ENCODE measurements at places on chromosomes 12 and 14. TPM values are rescaled to one million over a fixed set of nuclear protein-coding genes. Genes with fewer than 3 reads are reported as not detected.

- no peaks in the 10 kb centered on the region for H3K36me3 ChIP-seq
- no peak overlapping the region for H3K27ac ChIP-seq
- no peaks in the 10 kb centered on the region for H3K4me1 ChIP-seq
- H3K27me3 ChIP-seq: no peaks in the 10 kb centered on the region
- DNase-seq: no peak
Measured at GRCh38 chr12:96437171-96437445, 36.9 kb upstream of the CDK17 start.

- no peak overlapping the region for H3K4me3 ChIP-seq
- H3K4me1 ChIP-seq: peaks cover 3% of the 10 kb centered on the region
- H3K27ac ChIP-seq: no peak overlapping the region
- DNase-seq: no peak
Measured at GRCh38 chr12:837548-837947, 85.2 kb downstream of the WNK1 start.

HIGD1C gene
- not detected for total RNA-seq

DNA sequence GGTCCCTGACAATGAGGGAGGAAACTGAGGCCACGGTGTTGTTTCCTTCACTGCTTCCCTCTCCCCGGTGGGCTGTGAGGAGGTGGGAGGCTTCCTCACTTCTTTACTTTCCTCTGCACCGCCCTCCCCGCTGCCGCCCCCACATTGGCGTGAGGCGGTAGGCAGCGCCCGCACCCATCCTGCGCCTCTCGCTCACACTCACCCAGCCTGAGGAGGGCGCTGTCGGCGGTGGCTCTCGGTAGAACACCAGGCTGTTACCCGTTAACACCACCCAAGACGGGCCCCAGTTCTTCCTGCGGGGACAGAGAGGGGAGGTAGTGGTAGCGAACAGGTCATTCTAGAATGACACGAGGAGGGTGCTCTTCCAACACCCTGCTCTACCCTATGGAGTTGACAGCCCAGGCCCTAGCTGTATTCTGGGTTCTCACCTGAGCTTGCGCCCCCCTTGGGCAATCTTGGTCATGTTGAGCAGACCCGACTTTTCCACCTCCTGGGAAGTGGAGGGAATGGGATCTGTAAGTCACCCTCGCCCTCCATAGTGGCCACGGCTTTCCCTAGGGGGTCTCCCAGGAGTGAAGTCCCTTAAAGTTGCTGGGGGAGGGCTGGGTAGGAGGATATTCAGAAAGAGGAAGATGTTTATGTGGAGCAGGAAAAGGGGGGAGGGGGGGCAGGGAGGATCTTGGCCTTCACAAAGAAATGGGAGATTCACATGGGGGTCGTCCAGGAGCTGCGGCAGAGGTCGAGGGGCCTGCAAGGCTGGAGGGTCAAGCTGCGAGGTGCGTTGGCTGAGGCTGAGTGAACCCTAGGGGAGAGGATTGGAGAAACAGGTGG, 3.3 kb downstream of the ARHGAP9 start:
- H3K4me3 ChIP-seq: peak overlapping the region; percentile 56
- no peak overlapping the region for H3K27ac ChIP-seq
- no peaks in the 10 kb centered on the region for H3K36me3 ChIP-seq

- no peak overlapping the region for H3K27ac ChIP-seq
- H3K4me3 ChIP-seq: no peak overlapping the region
- H3K4me1 ChIP-seq: peaks cover 12% of the 10 kb centered on the region
Measured at GRCh38 chr14:48331421-48331820, 656.0 kb upstream of the MDGA2 start.

MYG1 gene
- total RNA-seq: 60.7 TPM

DEGS2 gene
- 0.73 TPM for total RNA-seq

- no peak overlapping the region for H3K4me3 ChIP-seq
- no peaks in the 10 kb centered on the region for H3K4me1 ChIP-seq
- peaks cover 36% of the 10 kb centered on the region for H3K36me3 ChIP-seq
- no peak overlapping the region for H3K27ac ChIP-seq
Measured at GRCh38 chr14:100362311-100362927, 39.3 kb downstream of the SLC25A47 start.

DNA sequence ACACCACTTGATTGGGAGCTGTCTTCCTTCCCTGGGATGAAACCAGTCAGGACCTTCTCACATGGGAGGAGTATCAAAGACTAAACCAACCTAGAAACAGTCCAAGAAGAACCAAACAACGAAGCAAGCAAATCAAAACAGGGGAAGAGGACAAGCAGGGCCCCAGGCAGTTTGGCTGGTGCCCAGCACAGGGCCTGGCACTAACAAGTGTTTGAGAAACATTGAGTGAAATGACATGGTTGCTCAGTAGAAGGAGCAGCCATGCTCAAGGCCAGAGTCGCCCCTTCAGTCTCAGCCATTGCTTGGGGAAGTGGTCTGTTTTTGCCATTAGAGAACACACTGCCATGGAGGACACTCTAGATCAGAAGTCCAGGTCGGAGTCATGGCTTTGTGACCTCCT, 323.1 kb downstream of the CACNA1C start:
- no peak overlapping the region for H3K4me3 ChIP-seq
- no peak for DNase-seq
- no peaks in the 10 kb centered on the region for H3K4me1 ChIP-seq
- H3K27ac ChIP-seq: no peak overlapping the region
- H3K36me3 ChIP-seq: no peaks in the 10 kb centered on the region

- no peak for DNase-seq
- peaks cover 9% of the 10 kb centered on the region for H3K4me1 ChIP-seq
- H3K27me3 ChIP-seq: no peaks in the 10 kb centered on the region
- no peak overlapping the region for H3K27ac ChIP-seq
- H3K36me3 ChIP-seq: no peaks in the 10 kb centered on the region
- H3K4me3 ChIP-seq: no peak overlapping the region
Measured at GRCh38 chr12:90823859-90824258, 131.1 kb downstream of the CCER1 start.

GRCh38 chr14:95040708-95041476, 116.4 kb downstream of the DICER1 start:
- H3K27ac ChIP-seq: no peak overlapping the region
- DNase-seq: no peak

DNA sequence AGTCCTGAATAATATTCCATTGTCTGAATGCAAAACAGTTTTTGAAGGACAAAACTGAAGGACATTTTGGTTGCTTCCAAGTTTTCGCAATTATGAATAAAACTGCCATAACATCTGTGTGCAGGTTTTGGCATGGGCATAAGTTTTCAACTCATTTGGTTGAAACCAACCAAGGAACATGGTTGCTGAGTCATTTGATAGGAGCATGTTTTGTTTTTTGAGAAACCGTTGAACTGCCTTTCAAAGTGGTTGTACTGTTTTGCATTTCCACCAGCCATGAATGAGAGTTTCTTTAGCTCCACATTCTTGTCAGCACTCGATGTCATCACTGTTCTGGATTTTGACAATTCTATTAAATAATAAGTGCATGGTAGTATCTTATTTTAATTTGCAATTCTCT, 23.0 kb upstream of the GSG1 start:
- DNase-seq: no peak
- H3K4me1 ChIP-seq: peaks cover 20% of the 10 kb centered on the region
- H3K36me3 ChIP-seq: no peaks in the 10 kb centered on the region
- no peak overlapping the region for H3K27ac ChIP-seq
- no peak overlapping the region for H3K4me3 ChIP-seq
- peaks cover 37% of the 10 kb centered on the region for H3K27me3 ChIP-seq

PMEL gene
- total RNA-seq: 6.3 TPM

GRCh38 chr12:52769354-52769753, 7.8 kb downstream of the KRT76 start:
- no peaks in the 10 kb centered on the region for H3K4me1 ChIP-seq
- H3K4me3 ChIP-seq: no peak overlapping the region
- H3K27me3 ChIP-seq: peaks cover 68% of the 10 kb centered on the region
- no peak overlapping the region for H3K27ac ChIP-seq
- DNase-seq: no peak
- H3K36me3 ChIP-seq: no peaks in the 10 kb centered on the region

KRT72 gene
- not detected for total RNA-seq

SEC23A gene
- 61.9 TPM for total RNA-seq

PLEKHG7 gene
- total RNA-seq: 0.65 TPM

- no peak overlapping the region for H3K27ac ChIP-seq
- H3K27me3 ChIP-seq: no peaks in the 10 kb centered on the region
- peaks cover 33% of the 10 kb centered on the region for H3K36me3 ChIP-seq
Measured at GRCh38 chr14:37472906-37473305, 122.1 kb downstream of the FOXA1 start.

CISTR gene
- total RNA-seq: not detected

- no peaks in the 10 kb centered on the region for H3K27me3 ChIP-seq
- no peaks in the 10 kb centered on the region for H3K4me1 ChIP-seq
- no peak overlapping the region for H3K27ac ChIP-seq
- DNase-seq: no peak
Measured at GRCh38 chr12:77274926-77275325, 209.6 kb upstream of the E2F7 start.

FRMD6 gene
- total RNA-seq: 40.7 TPM

DNA sequence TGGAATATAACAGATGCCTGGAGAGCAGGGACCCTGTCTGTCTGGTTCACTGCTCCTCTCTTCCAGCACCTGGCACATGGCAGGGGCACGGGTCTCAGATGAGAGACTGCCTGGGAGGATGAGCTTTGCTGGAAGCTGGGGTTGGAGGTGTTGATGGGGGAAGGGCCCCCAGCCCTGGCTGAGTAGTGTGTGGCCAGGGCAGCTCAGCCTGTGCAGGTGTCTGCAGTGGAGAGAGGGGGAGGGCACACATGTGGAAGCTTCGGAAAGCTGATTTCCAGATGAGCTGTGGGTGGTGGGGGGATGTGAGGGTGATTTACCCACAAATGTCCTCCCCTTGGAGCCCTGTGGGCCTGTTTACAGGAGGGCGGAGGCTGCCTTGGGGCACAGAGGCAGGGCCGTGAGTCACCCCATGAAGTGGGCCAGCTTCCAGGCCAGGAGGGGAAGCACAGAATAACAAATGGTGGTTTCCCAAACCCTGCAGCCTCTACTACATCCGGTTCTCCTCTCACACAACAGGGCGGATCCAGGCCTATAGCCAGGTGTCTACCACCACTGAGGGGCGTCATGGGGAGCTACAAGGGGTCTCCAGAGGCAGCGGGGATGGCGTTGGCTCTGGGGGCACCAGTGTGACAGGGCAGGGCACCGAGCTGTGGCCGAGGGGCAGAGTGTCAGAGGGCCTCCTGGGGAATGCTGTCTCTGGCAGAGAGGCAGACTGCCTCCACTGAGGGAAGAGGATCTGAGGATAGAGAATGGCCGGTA, 11.0 kb downstream of the KRT7 start:
- H3K4me3 ChIP-seq: no peak overlapping the region
- H3K36me3 ChIP-seq: no peaks in the 10 kb centered on the region
- DNase-seq: no peak
- peaks cover 46% of the 10 kb centered on the region for H3K4me1 ChIP-seq
- H3K27ac ChIP-seq: peak overlapping the region; percentile 49
- H3K27me3 ChIP-seq: peaks cover 35% of the 10 kb centered on the region

STXBP6 gene
- total RNA-seq: 11.7 TPM

DNA sequence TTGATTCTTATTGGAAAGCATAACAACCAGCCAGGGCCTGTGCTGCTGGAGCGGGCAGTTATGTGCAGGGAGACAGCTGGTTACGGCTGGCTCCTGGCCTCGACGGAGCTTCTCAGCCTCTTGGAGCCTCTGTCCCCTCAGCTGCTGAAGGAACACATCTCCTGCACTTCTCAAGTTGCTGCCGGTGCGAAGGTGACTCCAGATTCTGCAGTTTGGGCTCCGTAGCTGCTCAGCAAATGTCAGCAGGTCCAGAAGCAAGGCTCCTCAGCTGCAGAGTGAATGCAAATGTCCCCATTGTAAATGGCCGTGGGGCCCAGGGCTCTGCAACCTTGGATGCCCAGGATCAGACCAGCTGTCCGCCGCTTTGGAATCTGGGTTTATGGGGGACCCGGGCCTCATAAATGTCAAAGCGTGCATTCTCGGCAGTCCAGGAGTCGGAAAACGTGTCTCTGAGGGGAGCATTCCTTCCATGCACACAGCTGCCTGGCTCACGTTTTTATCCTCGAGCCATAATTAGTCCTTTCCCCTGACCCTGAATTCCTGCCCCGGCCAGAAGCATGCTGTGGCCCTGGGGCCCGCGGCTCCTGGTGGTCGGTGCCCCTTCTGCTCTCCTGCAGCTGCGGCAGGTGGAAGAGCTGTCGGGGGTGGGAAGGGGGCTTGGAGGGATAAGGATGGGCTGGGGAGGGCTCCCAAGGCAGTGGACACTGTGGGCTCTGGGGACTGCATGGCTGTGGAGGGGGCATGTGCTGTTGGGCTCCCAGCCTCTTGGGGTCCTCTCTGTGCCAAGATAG, 106.0 kb downstream of the KIF26A start:
- H3K4me1 ChIP-seq: peaks cover 13% of the 10 kb centered on the region
- no peaks in the 10 kb centered on the region for H3K27me3 ChIP-seq
- H3K27ac ChIP-seq: no peak overlapping the region

GRCh38 chr12:93429448-93429847, 12.3 kb downstream of the UBE2N start:
- H3K27ac ChIP-seq: no peak overlapping the region
- no peaks in the 10 kb centered on the region for H3K36me3 ChIP-seq
- DNase-seq: no peak
- no peaks in the 10 kb centered on the region for H3K27me3 ChIP-seq

GNB3 gene
- total RNA-seq: 7.0 TPM

NANOG gene
- total RNA-seq: 0.64 TPM

CCDC198 gene
- 178 TPM for total RNA-seq

GRCh38 chr12:124827588-124828184, 36.0 kb downstream of the SCARB1 start:
- H3K27ac ChIP-seq: peak overlapping the region; percentile 75
- no peak for DNase-seq
- H3K4me3 ChIP-seq: no peak overlapping the region
- H3K4me1 ChIP-seq: peaks cover 35% of the 10 kb centered on the region
- H3K36me3 ChIP-seq: no peaks in the 10 kb centered on the region
- peaks cover 12% of the 10 kb centered on the region for H3K27me3 ChIP-seq

DNA sequence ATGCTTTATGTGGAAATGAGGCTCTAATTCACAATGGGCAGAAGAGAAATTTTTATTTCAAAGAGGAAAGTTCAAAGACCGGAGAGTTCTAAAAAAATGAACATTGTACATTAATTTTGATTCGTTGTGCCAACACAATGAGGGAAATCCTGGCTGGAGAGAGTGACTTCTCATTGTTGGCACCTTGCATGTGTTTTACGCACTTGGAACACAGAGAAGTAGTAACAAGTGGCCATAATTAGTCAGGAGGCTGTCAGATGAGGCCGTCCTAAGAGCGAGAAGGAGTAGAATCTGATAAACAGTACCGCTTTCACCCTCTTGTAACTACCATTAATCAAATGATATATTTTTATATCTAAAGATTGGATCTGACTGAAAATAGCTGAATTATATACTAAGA, 6.9 kb downstream of the LMO3 start:
- H3K27me3 ChIP-seq: no peaks in the 10 kb centered on the region
- peaks cover 18% of the 10 kb centered on the region for H3K4me1 ChIP-seq
- H3K4me3 ChIP-seq: no peak overlapping the region
- no peak for DNase-seq
